ENCODE measurements at places on chromosomes 11 and 22.
A peak's percentile ranks its signal among the peaks of the same experiment; 100 is the strongest.

- no peak for DNase-seq
Measured at GRCh38 chr11:33281758-33282157, 24.6 kb downstream of the HIPK3 start.

DNA sequence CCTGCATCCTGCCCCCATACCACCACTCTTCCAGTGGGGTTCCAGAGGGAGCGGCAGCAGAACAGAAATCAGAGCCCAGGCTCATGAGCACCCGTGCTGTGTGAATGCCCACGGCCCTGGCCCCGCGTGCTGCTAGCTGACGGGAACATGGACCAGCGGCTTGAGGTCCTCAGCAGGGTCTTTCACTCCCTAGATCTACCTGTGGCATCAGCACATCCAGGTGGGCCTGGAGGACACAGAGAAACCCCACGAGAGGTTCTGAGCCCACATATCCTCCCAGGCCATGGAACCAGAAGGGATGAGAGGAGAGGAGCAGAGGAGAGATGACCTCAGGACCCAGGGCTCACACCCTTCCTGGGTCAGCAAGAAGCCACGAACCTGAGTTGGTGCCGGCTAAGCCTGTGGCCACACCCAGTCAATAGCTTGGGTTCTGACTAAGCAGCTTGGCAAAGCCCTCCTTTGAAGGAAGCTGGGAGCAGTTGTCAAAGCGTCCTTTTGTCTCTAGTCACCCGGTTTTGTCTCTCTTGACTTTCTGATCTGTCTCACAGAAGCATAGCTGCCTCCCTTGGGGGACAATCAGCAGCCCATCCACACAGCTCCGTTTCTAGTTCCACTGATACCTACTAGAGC, 89.3 kb upstream of the LMO1 start:
- DNase-seq: peak; percentile 26

DNA sequence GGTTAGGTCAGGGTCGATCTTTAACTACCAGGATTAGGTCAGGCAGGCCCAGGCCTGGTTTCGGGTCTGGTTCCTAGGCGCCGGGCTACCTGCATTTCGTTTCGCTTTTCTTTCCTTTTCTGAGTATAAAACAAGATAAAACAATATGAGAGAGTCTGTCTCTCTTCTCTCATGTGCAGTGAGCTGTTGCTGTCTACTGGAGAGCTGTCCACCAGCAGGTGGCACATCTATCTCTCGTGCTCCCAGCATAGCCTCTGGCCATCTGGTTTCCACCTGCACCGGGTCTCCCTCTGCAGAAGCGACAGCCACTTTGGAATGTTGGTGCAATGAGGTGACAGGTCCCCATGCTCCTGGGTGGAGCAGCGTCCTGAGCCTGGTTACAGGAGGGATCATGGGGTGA, 27.6 kb downstream of the RIBC2 start:
- peak; percentile 20 for DNase-seq

DNA sequence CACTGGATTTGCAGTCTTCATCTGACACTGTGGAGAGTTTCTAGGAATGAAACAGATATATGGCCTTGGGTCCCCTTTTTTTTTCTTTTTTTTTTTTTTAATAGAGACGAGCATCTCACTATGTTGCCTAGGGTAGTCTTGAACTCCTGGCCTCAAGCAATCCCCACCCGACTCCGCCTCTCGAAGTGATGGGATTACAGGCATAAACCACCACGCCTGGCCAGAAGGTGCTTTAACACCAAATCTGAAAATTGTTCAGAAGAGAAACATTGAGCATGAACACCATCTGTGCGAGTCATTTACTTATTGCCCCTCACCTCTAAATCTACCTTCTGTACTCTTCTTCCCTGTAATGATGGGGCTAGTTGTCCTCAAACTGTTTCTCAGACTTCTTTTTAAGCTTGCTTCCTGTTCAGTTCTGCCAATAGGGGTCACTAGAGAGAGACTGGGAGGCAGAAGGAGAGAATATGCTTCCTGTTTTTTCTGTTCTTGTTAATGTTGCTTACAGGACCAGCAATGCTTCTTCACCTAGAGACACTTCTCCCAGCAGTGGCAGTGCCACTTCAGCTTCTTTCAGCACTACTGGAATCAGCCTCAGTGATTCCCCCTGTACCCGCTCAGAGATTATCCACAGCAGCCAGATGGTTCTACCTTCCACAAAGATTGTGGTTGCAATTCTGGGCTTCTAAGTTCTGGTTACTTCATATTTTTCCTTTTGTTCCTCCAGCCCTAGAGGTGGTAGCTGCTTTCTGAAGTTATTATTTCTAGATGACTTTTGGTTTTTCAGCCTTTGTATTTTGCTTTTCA, 20.8 kb upstream of the ZBED5 start:
- no peak for DNase-seq

- DNase-seq: no peak
Measured at GRCh38 chr11:123344790-123345357, 85.2 kb upstream of the GRAMD1B start.

GRCh38 chr11:2559527-2560311, 114.9 kb downstream of the KCNQ1 start:
- no peak for DNase-seq

DNA sequence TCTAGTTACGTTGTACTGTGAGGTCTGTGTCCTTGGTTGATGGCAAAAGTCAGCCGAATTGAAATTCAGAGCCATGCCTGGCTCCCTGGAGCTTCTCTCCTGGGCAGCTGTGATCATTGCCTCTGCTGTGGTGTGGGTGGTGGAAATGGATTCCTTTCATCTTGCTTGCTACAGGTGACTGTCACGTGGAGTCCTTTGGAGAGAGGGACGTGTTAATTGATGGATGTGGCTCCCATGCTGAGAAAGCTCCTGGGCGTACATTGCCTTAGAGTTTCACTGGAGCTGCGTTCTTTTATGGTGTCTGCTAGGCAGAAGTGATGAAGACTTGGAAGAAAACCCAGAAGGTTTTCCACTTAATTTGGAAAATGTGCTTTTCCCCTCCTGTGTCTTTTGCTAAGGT, 41.9 kb upstream of the PPP6R3 start:
- DNase-seq: no peak

- no peak for DNase-seq
Measured at GRCh38 chr11:127182586-127183203, 182.1 kb upstream of the KIRREL3 start.

DNA sequence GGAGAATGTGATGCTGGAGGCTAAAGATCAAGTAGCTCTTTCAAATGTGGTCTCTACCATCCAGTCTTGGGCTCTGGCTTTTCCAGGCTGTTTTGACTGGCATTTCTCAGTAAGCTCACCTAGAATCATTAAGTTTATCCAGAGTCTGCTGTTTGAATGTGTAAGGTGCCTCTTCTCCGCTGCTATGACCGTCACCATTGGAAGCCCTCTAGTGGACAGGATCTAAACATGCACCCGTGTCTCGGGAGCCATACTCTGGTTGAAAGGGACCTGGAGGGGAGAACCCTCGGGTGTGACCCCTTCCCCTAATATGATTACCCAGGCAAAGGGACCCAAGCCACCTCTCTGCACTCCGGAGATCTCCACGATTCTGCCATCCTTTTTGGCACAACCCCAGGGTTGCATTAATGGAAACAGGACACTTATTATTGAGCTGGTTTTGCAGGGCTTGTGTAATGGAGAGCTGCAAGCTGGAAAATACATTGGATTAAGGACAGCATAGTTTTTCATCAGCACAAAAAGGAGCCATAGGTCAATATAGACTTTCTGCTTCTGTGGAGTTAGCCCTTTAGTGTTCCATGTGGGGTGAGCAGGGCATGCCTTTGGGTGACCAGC, 191.0 kb upstream of the LARGE1 start:
- DNase-seq: peak; percentile 0

DNA sequence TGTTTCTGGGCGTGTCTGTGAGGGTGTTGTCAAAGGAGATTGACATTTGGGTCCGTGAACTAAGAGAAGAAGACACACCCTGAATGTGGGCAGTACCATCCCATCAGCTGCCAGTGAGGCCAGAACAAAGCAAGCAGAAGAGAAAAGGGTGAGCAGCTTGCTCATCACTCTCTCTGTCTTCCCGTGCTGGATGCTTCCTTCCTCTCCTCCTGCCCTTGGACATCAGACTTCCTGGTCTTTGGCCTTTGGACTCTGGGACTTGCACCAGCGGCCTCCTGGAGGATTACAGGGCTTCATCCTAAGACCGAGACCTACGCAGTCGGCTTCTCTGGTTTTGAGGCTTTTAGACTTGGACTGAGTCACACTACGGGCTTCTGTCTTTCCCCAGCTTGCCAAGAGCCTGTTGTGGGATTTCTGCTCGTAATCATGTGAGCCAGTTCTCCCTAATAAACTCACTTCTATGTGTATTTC, 18.8 kb downstream of the APOL2 start:
- no peak for DNase-seq

DNA sequence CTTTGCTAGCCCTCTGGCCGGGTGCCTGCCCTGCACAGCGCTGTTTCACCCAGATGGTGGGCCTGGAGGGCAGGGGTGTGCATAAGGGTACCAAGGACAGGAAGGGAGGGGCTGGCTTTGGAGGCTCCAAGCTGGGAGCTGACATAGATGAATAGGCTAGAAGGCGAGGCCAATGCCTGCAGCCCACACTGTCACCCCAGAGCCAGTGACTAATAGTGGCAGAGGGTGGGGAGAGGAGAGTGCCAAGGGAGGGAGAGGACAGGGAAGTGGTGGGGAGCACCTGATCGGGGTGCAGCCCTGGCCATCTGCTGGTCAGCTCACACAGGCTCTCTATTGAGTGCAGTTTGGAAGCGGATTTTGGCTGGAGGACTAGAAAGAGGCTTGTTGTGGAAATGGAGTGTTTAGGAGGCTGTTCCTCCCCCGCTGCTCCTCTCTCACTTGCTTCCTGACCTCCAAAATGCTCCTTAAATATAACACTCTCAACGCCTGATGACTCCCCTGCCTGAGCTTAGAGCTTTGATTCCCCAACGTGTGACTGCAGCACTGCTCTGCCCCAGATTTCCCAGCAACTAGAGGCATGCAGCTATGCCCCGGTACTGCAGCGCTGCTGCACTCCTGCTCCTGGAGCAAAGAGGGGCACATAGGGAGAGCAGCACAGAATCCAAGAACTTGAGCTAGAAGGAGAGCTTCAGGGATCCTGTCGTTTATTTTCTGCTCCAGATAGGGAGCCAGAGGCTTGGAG, 89.2 kb downstream of the GRAMD1B start:
- DNase-seq: no peak

- DNase-seq: no peak
Measured at GRCh38 chr11:119468511-119468910, 45.5 kb upstream of the THY1 start.

DNA sequence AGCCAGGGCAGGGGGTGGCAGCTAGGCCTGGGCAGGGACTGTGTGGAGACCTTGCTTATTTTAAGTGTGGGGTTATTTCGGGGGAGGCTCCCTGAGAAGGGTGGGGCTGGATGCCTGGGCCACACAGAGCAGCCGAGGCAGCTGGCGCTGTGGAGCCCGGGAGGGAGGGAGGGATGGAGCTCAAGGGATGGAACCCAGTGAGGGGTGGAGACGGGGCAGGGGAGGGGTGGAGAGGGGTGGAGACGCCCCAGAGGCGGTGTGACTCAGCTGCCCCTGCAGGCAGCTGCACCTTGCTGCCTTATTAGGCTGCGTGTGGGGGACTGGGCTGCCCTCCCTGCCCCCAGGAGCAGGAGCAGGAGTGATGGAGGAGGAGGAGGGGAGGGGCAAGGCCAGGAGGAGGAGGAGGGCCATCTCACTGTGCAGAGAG, 9.8 kb upstream of the TSSC4 start:
- peak; percentile 67 for DNase-seq

DNA sequence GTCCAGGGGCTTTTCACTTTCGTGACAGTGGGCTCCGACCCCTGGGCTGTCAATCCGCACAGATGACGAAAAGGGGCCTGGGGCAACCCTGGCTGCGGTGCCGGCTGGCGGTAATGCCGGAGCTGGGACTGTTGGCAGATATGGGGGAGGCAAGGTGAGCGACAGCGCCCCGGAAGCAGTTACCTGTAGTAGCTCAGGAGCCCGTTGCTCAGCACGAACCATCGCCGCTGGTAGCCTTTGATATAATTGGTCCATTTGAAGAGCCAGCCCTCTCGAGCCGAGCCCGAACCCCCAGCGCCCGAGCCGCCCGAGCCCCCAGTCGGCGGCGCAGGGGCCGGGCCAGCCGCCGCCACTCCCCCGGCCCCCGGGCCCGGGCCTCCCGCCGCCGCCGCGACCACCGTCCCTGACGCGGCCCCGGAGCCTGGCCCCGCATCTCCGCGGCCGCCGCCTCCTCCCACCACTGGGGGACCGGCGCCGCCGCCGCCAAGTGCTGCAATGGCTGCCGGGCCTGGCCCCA, 396 bp downstream of the OSBP start:
- DNase-seq: peak; percentile 61

GRCh38 chr22:42957544-42957943, 57.4 kb downstream of the PACSIN2 start:
- DNase-seq: no peak

GRCh38 chr11:84800755-84801346, 826.3 kb downstream of the DLG2 start:
- peak; percentile 9 for DNase-seq

DNA sequence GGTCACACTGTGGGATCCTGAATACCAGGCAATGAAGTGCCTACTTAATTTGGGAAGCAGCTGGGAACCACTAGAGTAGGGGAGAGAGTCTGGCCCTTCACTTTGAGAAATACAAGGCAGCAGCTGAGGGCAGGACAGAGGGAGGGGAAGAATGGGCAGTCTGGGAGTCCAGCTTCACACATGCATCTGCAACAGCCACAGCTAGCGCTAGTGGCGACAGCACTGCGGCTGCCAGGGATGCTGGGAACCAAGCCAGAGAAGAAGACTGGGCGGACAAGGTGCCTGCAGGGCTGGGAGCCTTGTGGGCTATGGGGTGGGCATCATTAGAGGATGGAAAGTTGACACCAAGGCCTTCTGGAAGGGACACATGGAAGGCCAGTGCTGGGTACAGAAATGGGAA, 15.8 kb downstream of the SCUBE2 start:
- no peak for DNase-seq

- DNase-seq: no peak
Measured at GRCh38 chr11:57315491-57315890, 9.3 kb downstream of the TNKS1BP1 start.

DNA sequence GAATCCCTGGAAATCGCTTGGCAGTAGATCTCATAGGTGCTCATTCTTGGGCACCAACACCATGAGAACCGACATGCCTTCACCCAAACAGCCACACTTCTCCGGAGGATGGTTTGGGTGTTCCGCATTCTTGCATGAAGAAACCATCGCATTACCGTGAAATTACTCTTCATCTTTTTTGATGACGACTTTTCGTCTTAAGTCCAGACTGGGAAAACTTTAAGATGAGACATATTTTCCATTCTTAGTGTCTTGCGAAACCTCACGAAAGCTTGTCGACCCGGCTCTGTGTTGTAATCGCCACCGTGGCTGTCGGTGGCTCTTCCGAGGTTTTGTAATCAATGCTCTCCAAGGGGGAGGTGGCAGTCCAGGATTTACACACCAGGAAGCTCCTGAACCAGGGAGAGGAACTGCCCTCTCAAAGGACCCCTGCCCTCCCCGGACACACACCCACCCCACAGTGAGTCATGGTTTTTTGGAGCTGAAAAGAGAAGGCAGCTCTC, 1.7 kb downstream of the TOM1 start:
- peak; percentile 69 for DNase-seq

GRCh38 chr11:11391796-11392463, 38.9 kb upstream of the CSNK2A3 start:
- DNase-seq: peak; percentile 73

- DNase-seq: peak; percentile 16
Measured at GRCh38 chr22:44623771-44624510, 78.1 kb upstream of the PRR5 start.

All from RWPE1 (cell line).